ENCODE measurements at places on chromosomes 1 and 21.

- DNase-seq: no peak
Observed at GRCh38 chr1:44114098-44114497, 4.5 kb upstream of the KLF17 start.

DNA sequence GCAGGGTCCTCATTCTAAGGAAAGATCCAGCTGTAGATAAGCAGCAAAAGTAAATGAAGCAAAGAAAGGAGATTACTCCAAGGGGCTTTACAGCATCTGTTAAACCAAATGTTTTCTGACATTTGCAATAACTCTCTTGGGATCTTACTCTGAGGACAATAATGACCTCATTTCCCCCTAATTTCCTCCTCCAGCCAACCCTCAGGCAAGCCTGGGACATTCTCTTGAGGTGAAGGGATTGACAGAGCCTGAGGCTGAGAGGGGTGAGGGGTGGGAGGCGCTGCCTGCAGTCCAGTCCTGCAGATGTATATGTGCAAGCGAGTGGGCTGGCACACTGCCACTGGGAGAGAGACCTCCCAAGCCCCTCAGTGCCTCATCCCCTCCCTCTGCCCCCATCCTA, 40.5 kb upstream of the NEK2 start:
- no peak for DNase-seq

DNA sequence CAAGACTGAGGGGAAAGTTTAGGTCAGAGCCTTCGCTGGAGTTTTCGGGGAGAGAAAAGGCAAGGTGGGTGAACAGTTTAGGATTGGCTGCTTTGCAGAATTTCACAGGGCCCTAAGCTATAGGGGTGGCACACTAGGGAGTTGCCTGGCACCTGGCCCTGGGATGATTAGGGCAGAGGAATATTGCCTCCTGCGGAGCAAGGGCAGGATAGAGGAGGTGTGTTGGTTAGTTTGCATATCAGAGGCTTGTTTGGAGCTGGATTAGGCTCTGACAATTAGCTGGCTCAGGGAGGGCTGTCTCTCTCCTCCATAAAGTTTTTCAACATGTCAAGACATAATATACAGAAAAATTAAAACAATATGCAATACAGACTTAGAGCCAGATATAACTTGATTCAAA, 436.4 kb downstream of the DISC1 start:
- no peak for DNase-seq

DNA sequence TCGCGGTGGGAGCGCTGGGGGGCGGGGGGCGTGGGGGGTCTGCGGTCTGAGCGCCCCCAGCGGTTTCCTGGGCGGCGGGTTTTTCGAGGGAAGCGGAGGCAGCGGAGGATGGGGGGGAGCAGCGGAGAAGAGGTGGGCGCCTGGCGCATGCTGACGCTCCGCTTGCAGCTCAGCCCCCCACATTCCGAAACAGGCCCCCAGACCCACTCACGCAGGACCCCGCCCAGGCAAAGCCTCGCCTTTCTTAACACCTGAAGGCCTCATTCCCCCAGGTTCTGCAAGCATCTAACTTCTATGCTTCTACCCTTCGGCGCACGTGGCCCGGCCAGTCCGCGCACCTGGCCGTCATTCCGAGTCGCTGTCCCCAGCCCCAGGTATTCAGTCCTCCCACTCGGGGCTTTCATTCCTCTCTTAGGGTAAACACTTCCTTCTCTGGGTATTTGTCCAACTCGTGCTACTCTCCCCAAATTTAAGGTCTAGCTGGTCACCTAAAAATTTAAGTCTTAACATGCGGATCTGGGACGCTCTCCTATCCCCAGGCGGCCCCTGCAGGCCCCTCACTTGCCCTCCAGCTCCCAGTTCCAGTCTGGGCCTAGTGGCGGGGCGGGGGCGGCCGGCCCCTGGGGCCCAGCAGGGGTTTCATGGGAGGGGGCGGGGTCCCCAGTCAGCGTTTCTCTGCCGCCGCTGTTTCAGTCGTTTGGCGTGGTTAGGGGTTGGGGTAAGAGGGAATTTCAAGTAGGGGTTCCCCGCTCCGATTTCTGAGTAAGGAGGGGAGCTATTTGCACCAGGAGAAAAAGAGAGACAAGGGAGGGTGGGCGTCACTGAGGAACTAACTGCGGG, 2.8 kb upstream of the ZBTB7B start:
- DNase-seq: peak; percentile 54

- no peak for DNase-seq
Observed at GRCh38 chr1:33036051-33036525, 595 bp downstream of the AK2 start.

DNA sequence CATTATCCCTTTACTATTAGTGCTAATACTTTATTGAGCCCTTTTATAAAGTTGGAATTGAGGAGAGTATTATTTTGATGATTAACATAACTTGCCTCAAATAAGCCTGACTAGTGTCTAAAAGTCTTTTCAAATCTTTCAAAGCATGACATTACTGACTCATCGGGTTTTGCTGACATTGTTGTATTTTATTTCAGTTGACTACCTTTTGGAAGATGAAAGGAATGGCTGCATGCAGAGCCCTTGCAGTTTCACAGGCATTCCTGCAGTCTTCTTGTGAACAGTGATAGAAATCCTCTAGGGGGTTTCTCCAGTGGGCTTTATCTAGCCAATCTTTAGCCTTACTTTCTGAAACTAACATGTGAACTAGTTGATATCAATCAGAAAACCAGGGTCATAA, 43.0 kb upstream of the TMEM61 start:
- DNase-seq: no peak

- DNase-seq: no peak
Observed at GRCh38 chr1:218480588-218481099, 135.5 kb downstream of the TGFB2 start.

- peak; percentile 84 for DNase-seq
Observed at GRCh38 chr1:234499119-234499942, 20.4 kb upstream of the TARBP1 start.

GRCh38 chr1:116521186-116521585, 49.6 kb downstream of the CD58 start:
- DNase-seq: no peak

DNA sequence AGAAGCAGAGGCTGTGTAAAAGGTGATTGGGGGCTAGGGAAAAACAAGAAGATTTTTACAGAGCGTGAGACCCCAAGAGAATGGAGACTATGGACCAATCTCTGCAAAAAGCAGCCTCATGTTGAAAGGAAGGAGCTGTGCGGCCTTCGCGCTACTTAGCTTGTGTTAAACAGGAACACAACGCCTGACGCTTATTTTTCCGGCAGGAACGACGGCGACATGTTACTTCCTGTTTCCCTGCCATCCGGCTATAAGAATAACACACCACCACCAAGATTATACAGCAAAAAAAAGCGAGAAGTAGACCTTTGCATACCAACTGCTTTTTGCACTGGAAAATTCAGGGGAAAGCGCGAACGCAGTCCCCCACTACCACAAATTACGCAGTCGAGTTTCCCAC, 272.7 kb downstream of the FAM72C start:
- DNase-seq: no peak

- DNase-seq: no peak
Observed at GRCh38 chr1:7784492-7785071, 491 bp downstream of the PER3 start.

GRCh38 chr1:193030280-193030679, 28.9 kb downstream of the UCHL5 start:
- no peak for DNase-seq

- DNase-seq: no peak
Observed at GRCh38 chr1:53089478-53090226, 27.6 kb downstream of the PODN start.

DNA sequence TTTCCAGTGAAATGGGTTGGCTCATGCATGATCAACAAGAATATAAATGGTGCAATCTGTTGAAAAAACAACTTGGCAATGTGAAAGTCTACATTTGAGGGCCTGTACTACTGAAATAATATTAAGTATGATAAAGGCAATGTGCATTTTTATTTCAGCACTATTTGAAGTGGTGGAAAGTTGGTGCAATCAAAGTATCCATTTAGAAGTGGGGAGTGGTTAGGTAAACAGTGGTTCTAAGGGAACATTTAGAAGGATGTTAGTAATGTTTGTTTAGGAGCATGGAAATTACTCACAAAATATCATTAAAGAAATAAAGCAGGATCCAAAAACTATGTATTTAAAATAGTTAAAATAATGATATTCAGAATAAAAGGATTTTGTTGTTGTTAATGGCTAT, 60.2 kb downstream of the CHRM3 start:
- no peak for DNase-seq

DNA sequence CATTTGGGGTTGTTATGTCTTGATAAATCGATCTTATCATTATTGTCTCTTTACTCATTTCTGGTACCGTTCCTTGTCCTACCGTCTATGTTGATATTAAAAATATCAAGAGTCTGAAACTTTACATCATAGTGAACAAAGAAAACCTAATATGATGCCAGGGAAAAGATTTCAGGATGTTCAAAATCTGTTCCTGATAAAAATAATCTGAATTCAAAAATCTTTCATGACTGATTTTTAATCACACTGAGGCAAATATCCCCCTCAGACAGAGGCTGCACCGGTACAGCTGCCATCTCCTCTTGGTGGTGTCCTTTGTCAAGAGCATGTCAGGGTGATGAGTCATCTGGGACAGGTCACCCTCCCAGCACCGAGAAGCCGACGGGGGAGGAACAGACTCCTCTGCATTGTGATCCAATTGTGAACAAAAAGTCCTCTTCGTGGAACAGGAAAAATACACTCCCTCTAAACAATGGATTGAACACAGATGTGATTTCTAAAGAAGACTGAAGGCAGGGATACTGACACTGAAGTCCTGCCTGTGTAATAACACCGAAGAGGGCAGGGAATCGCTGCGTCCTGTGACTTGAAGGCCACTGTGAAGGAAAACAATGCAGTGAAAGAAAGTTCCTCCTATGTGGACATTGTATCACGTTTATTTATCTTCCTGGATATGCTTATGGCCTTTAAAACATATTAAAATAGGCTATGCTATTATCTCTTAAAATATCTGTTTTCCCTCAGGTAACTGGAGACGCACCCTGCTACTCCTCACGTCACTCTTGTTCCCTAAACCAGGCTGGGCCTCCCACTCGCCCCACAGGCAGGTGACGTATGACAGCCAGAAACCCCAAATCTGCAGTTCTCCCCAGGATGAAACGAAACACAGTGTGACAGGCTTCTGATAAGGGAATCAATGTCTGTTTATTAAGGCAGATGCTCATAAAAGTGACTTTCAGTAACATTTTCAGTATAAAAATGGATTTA, 4.3 kb upstream of the SPATC1L start:
- no peak for DNase-seq

GRCh38 chr1:234628089-234628488, 18.1 kb upstream of the IRF2BP2 start:
- no peak for DNase-seq

GRCh38 chr1:112714313-112715263, 544 bp downstream of the PPM1J start:
- no peak for DNase-seq

DNA sequence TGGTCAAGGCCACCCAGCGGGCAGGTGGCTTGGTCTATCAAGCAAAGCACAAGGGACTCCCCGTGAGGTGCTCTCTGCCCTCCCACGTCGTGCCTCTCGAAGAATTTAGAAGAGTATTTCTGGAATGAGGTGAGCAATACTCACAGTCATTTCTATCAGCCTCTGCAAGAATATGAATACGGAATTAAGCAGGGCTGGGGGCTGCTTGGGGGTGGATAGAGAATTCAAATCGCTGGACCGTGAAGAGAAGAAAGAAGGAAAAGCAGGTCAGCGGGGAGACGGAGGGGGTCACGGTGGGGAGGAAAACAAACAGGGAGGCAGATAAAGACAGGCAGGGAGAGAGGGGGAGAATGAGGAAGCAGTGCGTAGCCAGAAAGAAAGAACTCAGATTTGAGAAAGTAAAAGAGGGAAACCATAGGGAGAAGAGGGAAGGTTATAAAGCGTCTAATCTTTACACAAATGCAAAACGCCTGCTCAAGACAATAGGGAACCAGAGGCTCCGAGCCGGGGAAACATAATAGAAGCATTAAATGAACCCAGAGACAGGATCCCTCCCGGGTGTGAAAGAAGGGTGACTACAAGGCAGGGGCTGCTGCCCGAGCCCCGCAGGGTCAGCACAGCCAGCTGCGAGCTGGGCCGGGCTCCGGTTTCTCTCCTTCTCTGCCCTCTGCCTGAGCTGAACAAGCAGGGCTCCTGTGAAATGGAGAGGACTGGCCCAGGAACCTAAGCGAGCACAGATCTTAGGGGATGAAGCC, 2.1 kb upstream of the EDN2 start:
- no peak for DNase-seq

GRCh38 chr1:118984722-118985639, 3.2 kb downstream of the TBX15 start:
- DNase-seq: no peak

DNA sequence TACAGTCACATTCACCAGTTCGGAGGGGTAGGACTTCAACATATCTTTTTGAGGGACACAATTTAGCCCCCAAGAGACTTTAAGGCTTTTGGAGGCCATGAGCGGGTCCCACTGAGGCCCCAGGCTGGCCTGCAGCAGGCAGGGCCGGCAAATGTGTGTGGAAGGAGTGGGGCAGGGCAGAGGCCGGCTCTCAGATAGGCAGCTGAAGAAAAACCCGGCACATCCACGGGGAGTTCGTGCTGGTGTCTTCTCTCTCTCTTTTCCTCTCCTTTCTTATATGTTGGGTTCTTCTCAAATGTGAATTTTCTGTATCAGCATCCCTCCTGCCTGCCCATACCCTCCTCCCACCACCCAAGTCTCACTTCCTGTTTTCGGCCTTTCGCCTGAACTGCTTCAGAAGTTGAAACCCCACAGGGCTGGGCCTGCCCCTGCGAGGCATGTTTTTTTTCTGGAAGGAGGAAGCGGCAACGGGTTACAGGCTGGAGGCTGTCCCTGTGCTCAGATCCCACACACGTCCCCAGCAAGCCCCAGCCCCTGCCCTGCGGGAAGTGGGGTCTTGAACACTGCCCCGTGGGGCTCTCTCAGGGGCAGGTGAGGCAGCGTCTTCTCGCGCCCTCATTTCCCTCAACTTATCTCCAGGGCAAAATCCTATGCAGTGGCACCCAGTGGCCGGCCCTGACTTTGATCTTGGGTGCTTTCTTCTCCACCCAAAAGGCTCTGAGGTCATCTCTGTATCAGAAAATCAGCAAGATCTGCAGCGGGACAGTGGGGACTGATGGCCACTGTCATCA, 9.7 kb upstream of the UMODL1 start:
- no peak for DNase-seq

DNA sequence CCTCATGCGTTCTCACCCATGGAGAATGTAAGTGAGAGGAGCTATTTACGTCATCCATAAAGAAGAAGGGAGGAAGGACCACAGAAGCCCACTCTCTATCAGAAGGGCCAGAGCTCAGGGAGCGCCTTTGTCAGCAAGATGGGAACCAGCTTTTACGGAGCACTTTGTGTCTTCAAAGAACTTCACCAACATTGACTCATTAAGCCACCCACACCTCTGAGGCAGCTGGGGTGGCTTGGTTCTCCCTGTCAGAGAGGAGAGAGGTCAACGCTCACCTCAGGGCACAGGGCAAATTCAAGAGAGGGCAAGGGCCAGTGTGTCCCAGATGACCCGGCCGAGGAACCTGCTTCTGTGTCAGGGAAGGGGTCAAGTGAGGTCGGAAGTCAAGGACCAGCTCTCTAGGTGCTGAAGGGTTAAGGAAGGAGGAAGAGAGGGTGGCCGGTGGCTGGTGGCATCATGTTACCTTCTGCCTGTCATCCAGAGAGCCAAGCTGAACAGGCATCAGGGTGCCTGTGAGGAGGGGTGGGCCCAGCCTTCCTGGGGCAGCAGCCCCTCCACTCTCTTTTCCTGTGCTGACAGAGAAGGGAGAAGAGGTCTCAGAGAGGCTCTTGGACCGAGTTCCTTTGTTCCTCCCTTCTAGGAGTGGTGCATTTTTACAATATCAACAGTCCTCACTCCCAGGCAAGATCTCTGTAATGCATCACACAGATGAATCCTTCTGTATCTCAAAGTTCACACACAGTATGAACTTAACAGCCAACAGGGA, 109.0 kb downstream of the ETS2 start:
- no peak for DNase-seq

- no peak for DNase-seq
Observed at GRCh38 chr1:219419065-219419464, 193.8 kb downstream of the ZC3H11B start.
